ENCODE measurements at places on chromosomes 2 and 18.

- no peak for DNase-seq
Observed at GRCh38 chr2:159855143-159855542, 57.1 kb upstream of the CD302 start.

- DNase-seq = no peak
Observed at GRCh38 chr2:37645836-37646235, 25.6 kb downstream of the CDC42EP3 start.

- no peak for DNase-seq
Observed at GRCh38 chr2:150137338-150138069, 350.0 kb downstream of the RND3 start.

DNA sequence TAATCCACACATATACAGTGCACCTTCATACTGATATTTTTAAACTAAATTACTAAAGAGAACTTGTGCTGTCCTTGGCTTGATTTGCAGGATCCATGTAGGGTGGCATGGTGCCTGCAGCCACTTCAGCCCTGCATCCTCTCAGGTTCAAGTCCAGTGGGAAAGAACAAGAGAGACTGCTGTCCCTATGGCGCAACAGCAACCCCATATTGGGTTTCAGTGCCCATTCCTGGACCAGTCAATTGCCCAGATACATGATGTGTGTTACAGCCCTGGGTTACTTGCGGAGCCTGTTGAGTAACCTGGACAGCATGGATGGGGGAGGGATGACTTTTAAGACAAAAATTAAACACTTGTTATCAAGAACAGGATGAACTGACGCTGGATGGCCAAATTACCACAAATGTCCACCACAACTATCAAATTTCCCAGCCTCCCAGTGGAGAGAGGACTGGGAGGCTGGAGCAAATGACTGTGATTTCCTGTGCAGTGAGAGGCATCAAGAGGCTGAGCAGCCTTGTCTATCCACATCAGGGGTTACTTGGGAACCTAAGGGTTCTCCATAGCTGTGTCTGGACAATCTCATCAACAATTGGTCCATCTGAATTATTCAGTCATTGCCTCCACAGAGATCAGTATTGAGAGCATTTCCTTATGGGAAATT, 162.0 kb downstream of the CAPN13 start:
- no peak for DNase-seq

DNA sequence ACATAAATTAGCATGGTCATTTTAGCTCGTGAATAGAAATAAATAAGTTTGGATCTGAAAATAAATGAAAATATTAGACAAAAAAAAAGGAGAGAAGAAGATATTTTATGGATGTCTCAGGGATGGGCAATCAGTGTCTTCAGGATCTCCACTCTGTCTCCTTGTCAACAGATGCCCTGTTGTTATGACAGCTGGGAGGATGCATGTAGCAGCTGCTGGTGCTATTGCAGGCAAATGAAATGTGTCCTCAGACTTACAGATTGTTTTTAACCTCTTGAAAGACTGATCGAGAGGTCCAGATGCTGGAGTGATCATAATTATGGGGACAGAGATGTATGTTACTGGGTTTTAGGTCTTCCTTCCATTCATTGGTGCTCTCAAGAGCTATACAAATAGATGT, 24.7 kb upstream of the ARL4C start:
- DNase-seq = no peak

GRCh38 chr2:29951576-29951975, 30.2 kb upstream of the ALK start:
- no peak for DNase-seq

GRCh38 chr2:184679219-184680018, 81.1 kb downstream of the ZNF804A start:
- DNase-seq = no peak

DNA sequence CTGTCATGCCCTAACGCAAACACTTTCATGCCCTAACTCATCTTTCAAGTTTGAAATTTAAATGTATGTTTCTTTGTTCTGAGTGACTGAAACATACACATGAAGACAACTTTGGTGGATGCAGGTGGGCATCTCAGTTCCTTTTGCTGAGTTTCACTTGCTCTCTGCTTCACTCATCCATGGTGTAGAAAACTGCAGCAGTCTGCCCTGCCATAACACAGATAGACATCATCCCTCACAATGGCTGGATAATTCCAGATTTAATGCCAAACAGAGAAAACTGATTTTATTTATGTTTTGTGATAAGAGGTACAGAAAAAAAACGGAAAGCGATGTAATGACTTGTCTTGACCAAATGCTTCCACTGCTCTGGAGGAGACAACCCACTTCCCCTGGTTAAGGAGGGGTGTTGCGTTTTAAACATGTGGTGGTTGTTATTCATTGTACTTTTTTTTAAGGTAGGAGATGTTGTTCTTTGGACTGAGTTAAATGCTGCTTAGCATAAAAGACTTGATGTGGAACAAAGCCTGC, 70.4 kb downstream of the RHBDD1 start:
- no peak for DNase-seq

DNA sequence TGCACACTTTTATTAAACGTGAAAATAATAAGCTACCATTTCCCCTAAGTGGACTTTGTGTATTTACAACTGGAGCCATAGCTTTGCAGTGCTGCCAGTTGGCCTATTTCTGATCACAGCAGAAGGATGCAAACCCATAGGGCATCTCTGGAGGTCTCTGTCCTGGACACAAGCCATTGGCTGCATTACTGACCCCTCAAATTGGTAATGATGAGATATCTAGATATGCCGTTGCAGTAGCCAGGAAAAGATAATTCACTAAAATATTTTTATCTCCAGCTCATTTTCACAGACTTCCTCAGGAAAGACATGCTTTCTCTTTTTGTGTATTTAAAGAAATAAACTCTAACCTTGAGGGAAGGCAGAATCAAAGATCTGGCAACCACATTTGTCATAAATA, 182.5 kb downstream of the TDRD15 start:
- no peak for DNase-seq

- no peak for DNase-seq
Observed at GRCh38 chr2:26477911-26478253, at the start of gene OTOF. TSS of gene OTOF (minus strand) at chr2:26478124.

DNA sequence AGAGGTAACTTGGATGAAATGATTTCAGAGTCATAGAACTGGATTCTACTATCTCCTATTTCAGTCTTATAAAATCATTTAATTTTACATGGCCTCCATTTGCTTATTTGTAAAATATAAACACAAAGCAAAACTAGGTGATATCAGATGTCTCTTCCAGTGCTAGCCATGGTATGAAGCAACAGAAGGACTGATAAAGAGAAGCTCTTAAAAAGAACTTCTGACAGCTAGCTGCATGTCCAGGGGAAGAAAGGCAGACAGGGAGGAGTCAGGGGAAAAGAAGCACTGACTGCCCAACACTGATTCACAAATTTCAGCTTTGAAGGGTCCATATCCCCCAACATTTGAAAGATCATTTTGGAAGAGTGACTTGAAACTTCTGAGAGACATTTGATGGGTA, 6.4 kb downstream of the SLC8A1 start:
- no peak for DNase-seq

DNA sequence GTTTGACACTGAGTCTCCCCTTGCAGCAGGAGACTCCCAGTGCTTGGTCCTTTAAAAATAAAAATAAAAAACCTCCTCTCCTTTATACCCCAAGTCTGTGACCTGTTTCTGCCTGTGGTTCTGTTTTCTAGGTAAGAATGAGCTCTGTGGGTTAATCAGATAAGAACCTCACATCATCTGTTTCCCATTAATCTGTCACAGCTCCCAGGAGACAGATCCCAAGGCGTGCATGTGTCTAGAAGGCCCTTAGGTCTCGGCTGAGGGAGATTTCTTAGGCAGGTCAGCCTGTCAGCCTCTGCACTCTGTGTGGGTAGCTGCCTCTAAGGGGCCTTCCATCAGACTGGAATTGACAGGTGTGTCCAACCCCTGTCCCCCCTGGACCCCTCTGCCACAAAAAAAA, 80.7 kb downstream of the FHOD3 start:
- DNase-seq = no peak

DNA sequence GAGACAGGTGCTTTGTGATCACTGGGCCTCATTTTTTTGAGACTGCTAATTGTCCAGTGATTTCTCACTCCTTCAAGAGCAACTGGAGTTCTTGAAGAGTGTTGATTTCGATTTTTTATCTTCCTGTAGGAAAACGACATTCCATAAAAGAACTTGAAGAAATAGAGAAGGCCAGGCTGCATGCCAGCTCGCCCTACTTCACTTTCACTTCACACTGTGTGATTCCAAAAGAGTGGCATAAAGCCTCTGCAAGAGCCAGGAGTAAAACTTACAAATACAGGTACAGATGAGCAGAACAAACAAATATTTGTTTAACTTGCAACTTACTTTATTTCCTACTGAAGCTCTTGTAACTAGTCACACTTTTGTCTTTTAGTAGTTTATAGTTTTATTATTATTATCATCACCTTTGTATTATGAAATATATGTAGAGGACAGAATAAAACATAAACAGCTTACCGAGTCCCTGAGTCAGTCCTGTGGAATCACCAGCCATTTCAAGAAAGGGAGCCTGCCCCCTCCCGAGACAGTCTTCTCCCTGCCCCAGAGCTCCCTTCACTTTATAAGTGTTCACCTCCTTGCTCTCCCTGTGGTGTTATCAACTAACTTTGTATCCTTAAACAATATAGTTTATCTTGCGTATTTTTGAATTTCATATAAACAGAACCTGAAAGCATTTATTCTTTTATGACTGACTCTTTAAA, 8.7 kb downstream of the FAM228A start:
- no peak for DNase-seq

DNA sequence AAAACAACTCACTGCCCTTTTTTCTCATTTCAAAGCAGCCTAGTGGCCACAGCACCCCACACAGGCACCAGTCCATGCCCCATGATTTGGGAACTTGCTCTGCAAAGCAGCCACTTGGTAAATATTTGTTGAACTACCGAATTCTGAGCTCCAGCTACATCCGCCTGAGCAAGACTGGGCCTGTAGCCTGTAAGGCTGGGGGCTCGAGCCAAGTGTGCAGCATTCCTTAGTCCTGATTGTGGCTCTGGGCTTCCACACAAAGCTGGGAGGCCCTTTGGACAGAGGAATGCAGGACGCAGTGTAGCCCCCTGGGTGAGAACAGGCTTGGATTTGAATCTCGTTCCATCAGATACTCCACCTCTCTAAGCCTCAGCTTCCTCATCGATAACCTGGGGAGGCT, 88.4 kb downstream of the ACTR2 start:
- DNase-seq = no peak

DNA sequence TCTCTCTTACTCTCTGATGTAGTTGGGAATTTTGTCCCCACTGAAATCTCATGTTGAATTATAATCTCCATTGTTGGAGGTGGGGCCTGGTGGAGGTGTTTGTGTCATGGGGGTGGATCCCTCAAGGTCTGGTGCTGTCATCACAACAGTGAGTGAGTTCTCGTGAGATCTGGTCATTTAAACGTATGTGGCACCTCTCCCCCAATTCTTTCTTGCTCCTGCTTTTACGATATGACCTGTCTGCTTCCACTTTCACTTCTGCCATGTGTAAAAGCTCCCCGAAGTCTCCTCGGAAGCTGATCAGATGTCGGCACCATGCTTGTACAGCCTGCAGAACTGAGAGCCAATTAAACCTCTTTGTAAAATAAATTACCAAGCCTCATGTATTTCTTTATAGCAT, 337.8 kb upstream of the CDH2 start:
- DNase-seq = no peak

- no peak for DNase-seq
Observed at GRCh38 chr18:22109535-22109934, 59.9 kb upstream of the GATA6 start.

DNA sequence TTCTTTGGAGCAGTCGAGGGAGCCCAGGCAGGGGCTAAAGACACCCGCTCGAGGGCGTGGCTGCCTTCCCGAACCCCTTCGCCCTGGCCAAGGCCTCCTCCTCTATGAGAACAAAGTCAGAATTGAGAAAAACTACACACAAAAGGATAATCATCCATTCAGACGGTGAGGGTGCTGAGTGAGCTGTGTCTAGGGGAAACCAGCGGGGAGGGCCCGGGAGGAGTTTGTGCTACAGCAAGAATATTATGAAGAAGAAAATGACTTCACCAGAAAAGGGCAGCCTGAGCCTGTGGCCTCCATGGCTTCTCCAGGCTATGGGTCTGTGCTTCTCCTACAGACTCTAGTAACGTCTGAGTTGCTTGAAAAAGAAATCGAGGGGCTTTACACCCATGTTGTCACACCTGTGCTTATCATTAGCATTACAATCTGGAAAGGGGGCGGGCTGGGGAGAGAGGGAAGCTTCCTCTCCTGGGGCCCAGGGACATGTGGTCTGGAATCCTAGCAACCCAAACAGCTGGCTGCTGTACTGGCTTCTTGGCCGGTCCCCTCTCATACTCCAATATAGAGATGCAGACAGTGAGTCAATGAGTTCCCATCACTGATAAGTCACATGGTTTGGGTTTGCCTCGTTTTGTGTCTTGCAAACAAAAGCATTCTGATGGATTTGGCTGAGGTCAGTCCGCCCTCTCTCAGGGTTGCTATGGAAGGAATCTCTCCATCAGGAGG, 52.0 kb upstream of the ARL4C start:
- no peak for DNase-seq

DNA sequence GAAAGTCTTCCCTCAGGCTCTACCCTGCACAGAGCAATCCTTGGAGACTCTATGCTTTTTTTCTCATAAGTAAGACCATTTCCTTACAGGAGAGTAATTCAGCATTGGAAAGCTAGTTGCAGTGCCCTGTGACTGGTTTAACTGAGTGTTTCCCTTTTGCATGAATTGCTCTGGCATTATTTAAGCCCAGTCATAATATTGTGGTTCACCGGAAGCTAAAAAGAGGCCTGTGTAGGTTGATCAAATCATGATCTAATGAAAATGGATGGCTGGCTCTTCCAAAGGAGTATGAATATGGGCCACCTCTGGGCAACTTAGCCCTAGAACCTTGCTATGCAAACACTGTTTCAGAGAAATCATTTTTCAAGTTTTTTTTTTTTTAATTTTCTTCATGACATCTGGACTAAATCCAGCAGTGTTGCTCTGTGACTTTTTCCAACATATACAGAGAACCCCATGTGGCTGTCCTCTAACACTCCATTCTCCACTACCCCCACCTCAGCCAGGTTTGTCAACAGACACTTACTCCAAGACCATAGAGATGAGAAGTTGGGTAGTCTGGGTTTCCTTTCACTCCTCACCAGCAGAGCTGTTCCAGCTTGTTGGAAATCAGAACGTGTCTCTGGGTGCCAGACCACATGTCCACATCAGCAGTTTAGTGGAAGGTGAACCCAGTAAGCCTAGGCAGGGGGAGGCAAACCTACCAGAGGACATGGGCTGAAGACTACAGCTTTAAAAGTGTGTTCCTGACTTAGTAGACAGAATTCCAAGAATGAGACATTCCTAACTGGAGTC, 175.2 kb upstream of the SLC14A2 start:
- no peak for DNase-seq

DNA sequence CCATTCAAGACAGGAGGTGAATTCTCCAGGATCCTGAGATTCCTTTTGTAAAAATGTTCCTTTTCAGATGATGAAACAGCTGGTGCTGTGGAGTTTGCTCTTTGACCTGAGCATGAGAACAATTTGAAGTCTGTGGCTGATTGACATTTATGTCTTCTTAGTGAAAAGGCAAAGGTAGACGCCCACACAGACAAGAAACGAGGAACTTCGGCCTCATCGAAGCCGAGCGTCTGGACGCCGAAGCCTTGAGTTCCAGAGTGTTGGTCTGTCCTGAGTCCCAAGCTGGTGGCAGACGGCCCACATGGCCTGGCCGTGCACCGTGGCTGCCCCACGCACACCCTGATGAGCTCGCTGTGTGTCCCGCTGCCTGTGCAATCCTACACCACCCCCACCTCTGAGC, 20.7 kb upstream of the SNTG2 start:
- no peak for DNase-seq

GRCh38 chr2:201242571-201243277, 17.6 kb upstream of the CASP8 start:
- DNase-seq = no peak

GRCh38 chr2:25366629-25367028, 24.9 kb upstream of the DNMT3A start:
- DNase-seq = no peak

Data from NCI-H1417 treated with DMSO at 0.1 percent for 48 hours (cell line).